Hematopoietic multipotent progenitor cell treated with erythropoietin and hydrocortisone succinate and interleukin-3 and kit ligand, for 17 days (in vitro differentiated cells): ENCODE measurements at places on chromosomes 3 and 15.

DNA sequence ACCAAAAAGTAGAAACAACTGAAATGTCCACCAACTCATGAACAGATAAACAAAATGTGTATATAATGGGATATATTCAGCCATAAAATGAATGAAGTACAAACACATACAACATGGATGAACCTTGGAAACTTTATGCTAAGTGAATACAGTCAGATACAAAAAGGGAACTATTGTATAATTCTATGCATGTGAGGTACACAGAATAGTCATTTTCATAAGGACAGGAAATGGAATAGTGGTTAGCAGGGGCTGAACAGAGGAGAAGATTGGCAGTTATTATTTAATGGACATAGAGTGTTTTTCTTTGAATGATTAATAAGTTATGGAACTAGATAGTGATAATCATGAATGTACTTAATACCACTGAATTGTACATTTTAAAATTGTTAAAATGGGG, 20.0 kb upstream of the TRANK1 start:
- no peak for DNase-seq

DNA sequence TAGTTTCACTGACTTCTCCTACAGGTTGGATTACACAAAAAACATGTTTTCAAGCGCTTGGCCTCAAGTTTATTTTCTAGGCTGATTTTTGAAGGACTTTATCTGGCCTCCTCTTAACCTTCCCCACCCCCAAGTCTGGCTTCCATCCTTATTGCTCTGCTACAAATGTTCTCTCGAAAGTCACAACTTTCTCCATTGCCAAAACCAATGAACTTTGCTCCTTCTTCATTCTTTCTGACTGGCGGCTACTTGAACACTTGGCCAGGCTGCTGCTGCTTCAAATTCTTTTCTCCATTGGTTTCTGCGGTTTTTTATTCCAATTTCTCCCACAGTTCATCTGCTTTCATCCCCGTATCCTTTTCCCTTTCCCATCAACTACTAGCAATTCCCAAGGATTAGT, 106.6 kb downstream of the TOP2B start:
- no peak for DNase-seq

- no peak for DNase-seq
Measured at GRCh38 chr15:97941572-97941971, 18.9 kb upstream of the ARRDC4 start.

GRCh38 chr15:68774120-68774519, 46.6 kb downstream of the ANP32A start:
- DNase-seq: no peak

DNA sequence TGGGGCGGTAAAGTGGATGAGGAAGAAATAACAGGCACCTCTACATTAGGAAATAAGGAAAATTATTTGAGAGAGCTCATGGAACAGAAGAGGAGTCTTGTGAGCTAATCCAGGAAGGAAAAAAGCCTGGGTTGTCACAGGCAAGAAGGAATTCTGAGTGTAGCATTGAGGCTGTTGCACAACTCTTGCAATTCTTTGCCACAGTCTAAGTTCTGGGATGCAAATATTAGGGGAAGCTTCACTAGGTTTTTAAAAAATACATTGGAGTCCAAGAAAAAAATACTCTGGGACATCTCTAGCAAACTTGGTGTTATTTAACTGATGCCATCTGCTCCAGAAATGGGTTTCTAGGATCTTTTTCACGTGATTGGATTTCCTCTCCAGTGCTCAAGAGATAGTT, 122.3 kb downstream of the SPATA16 start:
- DNase-seq: no peak

- DNase-seq: no peak
Measured at GRCh38 chr3:187334904-187335303, 33.3 kb upstream of the RTP4 start.

GRCh38 chr15:40722934-40723333, 28.0 kb downstream of the RAD51 start:
- no peak for DNase-seq

DNA sequence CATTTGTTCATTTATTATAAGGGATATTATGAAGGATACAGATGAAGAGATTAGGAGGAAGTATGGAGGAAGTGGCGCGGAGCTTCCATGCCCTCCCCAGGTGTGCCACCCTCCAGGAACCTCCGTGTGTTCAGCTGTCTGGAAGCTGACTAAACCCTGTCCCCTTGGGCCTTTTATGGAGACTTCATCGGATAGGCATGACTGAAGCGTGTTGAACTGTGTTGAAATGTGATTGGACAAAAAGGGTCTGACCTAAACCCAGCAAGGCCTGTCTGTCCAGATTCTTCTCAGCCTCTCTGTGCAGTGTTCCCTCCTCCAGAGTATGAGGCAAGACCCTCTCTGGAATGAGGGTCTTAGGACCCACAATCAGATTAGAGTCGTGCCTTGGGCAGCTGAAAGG, 31.7 kb downstream of the HACD3 start:
- DNase-seq: no peak

GRCh38 chr15:73629798-73630429, 3.3 kb downstream of the NPTN start:
- no peak for DNase-seq

GRCh38 chr3:172083995-172084409, 44.6 kb downstream of the FNDC3B start:
- no peak for DNase-seq

- no peak for DNase-seq
Measured at GRCh38 chr3:28982906-28983305, 298.0 kb upstream of the RBMS3 start.

DNA sequence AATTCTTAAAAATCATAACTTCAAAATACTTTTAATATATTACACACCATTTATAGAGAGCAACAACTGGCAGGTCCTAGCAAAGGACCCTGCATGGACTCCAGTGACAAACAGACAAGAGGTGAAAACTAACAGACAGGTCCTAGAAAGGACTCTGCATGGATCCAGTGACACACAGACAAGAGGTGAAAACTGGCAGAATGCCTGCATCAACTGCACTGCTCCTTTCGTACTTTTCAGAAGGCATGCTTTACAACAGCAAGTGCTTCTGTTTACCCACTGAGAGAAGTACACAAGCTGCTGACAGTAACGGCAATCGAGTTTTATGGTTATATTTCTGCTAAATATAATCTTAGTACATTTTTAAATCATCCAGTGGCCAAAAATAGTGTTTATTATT, 24.3 kb upstream of the GP5 start:
- no peak for DNase-seq

- DNase-seq: no peak
Measured at GRCh38 chr3:171736556-171736955, 73.7 kb downstream of the PLD1 start.

- no peak for DNase-seq
Measured at GRCh38 chr3:151890721-151891141, 17.3 kb downstream of the SUCNR1 start.

DNA sequence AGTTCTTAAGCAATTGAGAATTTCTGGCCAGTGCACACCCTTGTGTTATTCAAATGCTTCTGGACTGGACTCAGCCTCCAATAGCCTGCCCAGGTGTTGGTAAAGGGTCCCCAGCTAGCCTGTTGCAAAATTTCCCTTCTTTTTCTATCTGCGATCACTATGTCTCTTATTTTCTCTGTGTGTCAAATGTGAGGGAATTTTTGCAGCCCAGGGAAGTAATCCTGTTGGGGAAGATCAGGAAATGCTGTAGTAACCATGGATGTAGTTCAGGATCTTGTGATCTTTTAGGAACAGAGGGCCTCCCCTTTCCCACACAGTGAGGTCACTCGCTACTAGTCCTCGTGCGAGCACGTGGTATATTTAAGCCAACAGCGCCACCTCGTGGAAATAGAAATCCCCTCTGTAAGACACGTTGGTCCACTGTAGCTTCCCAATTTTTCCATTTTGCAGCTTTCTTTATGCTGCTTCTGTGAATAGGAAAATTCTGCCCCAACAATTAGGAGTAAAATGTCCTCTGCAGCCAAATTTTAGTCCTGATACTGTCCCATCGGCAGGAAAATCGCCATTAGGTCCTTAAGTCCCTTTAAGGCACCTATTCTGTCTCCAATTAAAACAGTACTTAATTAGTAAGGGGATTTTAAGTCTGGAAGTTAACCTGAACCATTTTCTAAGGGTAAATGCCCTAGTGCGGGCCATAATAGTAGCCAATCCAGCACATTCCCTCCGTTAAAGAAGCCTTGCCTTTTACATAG, 4.0 kb upstream of the SMCO1 start:
- peak; percentile 78 for DNase-seq

GRCh38 chr3:151113343-151113742, 27.9 kb downstream of the MED12L start:
- DNase-seq: no peak

- no peak for DNase-seq
Measured at GRCh38 chr3:128814060-128814459, 65.4 kb upstream of the ACAD9 start.

GRCh38 chr3:124802702-124803101, 72.5 kb downstream of the UMPS start:
- no peak for DNase-seq

DNA sequence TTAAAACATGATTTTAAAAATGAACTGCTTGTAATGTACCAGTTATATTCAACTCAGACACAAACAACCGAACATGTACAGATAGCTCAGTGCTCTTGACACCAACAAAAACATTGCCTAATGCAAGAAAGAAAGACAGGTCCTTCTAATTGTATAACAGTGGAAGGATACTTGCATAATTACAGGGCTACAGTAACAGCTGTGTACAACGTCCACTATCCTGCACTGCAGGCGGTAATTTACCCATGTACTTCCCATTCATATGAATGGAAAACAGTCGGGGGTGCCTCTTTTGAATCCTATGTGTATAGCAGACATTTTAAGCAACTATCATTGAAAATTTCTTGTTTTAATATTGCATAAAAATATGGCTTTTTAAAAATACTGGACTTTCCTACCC, 41.1 kb upstream of the PLSCR5 start:
- DNase-seq: no peak

- no peak for DNase-seq
Measured at GRCh38 chr3:44939581-44940036, 36.4 kb downstream of the ZDHHC3 start.

GRCh38 chr15:35142578-35142977, 57.5 kb upstream of the NANOGP8 start:
- DNase-seq: no peak

- DNase-seq: peak; percentile 14
Measured at GRCh38 chr3:183554377-183554776, 1.1 kb downstream of the KLHL6 start.

DNA sequence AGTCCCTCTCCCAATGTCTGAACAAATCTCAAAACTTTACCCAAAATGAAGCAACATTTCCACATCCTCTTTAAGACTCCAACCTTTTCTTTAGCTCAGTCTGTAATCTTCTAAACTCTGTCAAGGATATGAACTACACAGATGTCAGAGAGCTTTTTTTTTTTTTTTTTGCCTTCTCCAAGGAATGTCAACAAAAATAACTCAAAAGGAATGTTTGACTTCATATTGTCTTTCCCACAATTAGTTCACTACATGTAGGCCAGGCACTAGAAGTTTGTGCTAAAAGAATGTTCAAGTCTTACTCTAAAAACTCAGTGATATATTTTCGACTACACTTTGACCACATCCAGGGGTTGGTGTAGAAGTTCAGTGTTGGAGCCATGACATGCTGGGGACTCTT, 37.1 kb downstream of the ADAMTS9 start:
- DNase-seq: no peak

- DNase-seq: no peak
Measured at GRCh38 chr3:57073628-57074027, 13.2 kb downstream of the SPATA12 start.

DNA sequence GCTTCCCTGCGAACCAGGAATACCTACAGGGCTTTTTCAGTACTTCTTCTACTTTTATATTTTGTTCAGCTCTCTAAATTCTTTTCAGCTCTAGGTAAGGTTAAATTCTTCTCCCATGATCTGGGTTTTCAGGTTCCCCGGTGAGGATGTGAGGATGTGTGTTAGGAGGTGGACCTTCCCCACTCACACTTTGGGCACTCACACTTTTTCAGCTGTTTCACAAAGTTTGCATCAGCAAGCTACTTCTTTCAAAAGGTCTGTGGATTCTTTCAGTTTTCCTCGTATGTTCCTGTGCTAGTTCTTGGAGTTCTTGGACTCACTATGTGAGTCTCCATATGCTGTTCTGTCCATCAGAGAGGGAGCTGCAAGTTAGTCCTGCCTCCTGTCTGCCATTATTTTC, 13.9 kb upstream of the OR5K2 start:
- no peak for DNase-seq

- DNase-seq: no peak
Measured at GRCh38 chr15:73632670-73633058, 525 bp downstream of the NPTN start.

- DNase-seq: no peak
Measured at GRCh38 chr15:79442911-79443310, 10.8 kb downstream of the MINAR1 start.

GRCh38 chr3:148079370-148079769, 618.3 kb upstream of the AGTR1 start:
- DNase-seq: no peak

DNA sequence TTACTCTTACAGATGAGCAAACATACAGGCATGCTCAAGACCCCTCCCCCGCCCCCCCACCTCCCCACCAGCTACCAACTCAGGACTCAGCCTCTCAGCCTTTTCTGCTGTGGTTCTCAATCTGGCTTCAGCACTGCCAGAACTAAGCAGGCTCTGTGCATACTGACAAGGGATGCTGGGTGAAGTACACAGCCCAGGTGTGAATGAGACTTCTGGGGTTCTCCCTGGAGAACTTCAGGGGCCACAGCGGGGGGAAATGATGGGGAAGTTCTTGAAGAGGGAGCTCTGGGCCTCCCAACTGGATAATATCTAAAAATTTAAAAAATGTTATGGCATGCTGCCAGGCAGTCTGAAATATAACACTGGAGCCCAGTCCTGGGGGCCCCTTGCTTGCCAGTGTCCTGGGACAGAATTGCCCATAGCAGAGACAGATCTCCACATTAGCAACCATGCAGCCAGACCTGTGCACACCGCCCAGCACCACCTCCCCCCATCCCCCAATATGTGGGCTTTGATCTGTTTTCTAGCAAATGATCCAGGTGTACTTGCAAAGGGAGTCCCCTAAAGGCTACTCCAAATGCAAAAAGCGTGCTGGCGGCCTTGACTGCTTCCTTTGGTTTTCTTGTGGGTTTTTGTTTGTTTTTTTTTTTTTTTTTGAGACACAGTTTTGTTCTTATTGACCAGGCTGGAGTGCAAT, 41.4 kb downstream of the PGPEP1L start:
- DNase-seq: no peak

DNA sequence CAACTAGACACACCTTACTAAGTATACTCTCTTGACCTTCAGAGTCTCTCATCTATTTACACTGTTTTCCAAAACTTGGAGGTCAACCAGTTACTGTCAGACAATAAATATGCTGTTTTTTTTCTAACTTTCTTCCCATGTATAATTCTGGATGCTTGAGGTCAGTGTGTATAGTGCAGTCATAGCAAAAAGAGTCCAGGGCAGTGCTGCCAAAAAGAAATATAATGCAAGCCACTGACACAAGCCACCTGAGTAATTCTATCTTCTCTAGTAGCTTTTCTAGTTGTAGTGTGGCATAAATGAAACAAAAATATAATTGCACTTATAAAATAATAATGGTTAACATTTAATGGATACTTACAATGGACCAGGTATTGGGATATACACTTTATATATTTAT, 21.6 kb downstream of the GADL1 start:
- no peak for DNase-seq

- DNase-seq: no peak
Measured at GRCh38 chr15:40929660-40930429, 705 bp downstream of the DLL4 start.

GRCh38 chr15:58584789-58585461, 153.1 kb downstream of the LIPC start:
- DNase-seq: no peak
